Activated T-helper 1 cell treated with anti-CD3 and anti-CD28 coated beads, Interleukin-12 subunit alpha, Interleukin-12 subunit beta, Interleukin-2, Interleukin-4 antibody, amounts not matched to agents 30 ng/mL and 10 ng/mL and 1 ng/mL, durations not matched to agents 14 hours and 24 hours and 36 hours (primary cell): ENCODE measurements at places on chromosomes 7 and 10.

- no peak overlapping the region for H3K27ac ChIP-seq
- no peaks in the 10 kb centered on the region for H3K36me3 ChIP-seq
- H3K27me3 ChIP-seq: no peaks in the 10 kb centered on the region
- H3K4me3 ChIP-seq: no peak overlapping the region
- peak; percentile 52 for DNase-seq
Observed at GRCh38 chr7:100132697-100133151, 6.0 kb downstream of the MBLAC1 start.

GRCh38 chr10:110724116-110724921 is 80.2 kb downstream of the RBM20 start:
- H3K27ac ChIP-seq: no peak overlapping the region
- DNase-seq: no peak
- no peak overlapping the region for H3K4me3 ChIP-seq
- H3K4me1 ChIP-seq: peaks cover 25% of the 10 kb centered on the region

- no peaks in the 10 kb centered on the region for H3K27me3 ChIP-seq
- DNase-seq: no peak
- no peak overlapping the region for H3K4me3 ChIP-seq
Observed at GRCh38 chr7:117158941-117159697, 163.7 kb downstream of the WNT2 start.

DNA sequence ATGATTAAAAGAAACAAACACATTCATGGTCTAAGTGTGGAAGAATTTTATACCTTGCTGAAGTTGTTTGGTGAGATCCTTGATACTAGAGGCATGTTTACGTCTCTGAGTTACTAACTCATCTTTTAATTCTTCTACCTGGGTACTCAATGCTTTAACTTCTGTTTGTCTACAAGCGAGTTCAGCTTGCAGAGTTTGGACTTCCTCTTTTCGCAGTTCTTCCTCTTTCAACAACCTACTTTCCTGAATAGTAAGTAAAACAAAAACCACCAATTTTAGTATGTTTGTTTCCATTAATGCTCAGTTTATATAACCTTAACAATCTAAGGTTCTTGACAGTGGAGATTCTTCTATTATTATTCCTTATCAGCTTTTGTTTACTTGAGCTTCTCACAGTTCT is 42.9 kb downstream of the CCDC186 start:
- no peak for DNase-seq
- no peaks in the 10 kb centered on the region for H3K4me1 ChIP-seq
- H3K27me3 ChIP-seq: no peaks in the 10 kb centered on the region
- peaks cover 44% of the 10 kb centered on the region for H3K36me3 ChIP-seq

GRCh38 chr10:131785121-131785460 is 115.7 kb upstream of the PPP2R2D start:
- H3K27me3 ChIP-seq: no peaks in the 10 kb centered on the region
- no peak overlapping the region for H3K4me3 ChIP-seq
- H3K27ac ChIP-seq: no peak overlapping the region
- H3K4me1 ChIP-seq: no peaks in the 10 kb centered on the region
- DNase-seq: no peak

DNA sequence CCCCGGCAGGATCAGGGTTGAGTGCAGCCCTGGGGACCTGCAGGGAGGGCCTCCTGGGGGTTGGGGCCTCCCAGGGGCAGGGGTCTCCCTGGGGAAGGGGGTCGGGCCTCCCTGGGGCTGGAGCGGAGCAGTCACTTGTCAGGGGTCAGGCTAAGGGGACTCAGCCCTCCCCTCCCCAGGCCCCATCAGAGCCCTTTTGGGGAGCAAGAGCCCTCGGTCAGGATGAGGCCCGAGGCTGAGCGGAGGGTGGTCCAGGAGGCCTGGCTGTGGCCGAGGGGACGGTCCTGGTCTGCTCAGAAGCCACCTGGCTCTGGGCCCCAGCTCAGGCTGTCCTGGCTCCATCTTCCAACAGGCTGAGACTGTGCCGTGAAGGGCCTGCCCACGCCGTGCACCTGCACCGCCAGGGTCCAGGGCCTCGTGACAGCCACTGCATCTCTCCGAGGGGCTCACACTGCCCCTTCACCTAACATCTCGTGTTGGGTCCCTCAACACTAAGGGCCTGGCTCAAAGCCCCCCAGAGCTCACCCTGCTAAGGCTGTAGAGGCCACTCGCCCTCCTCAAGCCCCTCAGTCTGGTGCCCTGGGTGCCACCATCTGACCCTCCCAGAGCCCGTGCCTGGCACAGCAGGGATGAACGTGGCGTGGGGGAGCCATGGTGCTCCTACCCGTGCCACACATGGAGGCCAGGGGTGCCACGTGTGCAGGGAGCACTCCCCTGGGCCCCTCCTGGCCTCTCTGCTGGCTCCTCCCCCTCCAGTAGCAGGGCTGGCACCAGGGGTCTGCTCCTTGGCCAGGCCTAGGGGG is 12.9 kb downstream of the BHLHA15 start:
- H3K27me3 ChIP-seq: no peaks in the 10 kb centered on the region
- no peak overlapping the region for H3K27ac ChIP-seq
- peaks cover 3% of the 10 kb centered on the region for H3K4me1 ChIP-seq
- H3K4me3 ChIP-seq: no peak overlapping the region
- peaks cover 20% of the 10 kb centered on the region for H3K36me3 ChIP-seq
- no peak for DNase-seq

- no peaks in the 10 kb centered on the region for H3K27me3 ChIP-seq
- H3K36me3 ChIP-seq: no peaks in the 10 kb centered on the region
- H3K4me3 ChIP-seq: no peak overlapping the region
- DNase-seq: no peak
- no peaks in the 10 kb centered on the region for H3K4me1 ChIP-seq
- H3K27ac ChIP-seq: no peak overlapping the region
Observed at GRCh38 chr7:34603711-34604444, 54.1 kb upstream of the NPSR1 start.

DNA sequence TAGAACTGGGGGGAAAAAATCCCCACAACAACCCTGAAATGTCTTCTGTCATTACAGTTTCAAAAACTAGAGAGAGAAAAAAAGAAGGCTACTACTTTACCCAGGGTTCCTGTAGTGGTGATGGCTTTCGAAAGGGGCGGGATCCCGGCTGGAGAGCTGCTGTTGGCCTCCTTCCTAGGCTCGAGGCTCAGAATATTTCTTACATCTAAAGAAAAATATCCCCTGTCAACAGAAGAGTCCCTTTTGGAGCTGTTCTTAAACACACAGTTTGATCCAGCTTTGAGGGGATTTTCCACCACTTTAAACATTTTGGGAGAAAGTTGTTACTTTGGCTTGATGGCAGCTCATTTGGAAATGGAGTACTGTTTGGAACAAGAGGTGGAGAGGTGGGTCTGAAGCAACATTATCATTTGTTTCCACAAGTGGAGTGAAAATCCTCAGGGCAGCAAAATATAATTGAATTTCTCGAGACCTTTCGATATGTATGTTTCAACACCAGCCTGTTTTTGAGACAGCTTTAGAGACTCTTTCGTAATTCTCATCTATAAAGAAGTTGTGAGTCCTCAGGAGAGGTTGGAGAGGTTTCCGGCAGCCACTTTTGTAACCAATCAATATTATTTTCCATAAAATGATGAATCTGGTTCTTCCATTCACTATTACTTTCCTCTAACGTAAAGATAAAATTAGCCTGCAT is 5.1 kb downstream of the HOXA13 start:
- H3K27me3 ChIP-seq: peaks cover 84% of the 10 kb centered on the region
- no peak overlapping the region for H3K4me3 ChIP-seq
- no peaks in the 10 kb centered on the region for H3K36me3 ChIP-seq

GRCh38 chr10:659688-660141 is 29.8 kb downstream of the DIP2C start:
- H3K27ac ChIP-seq: no peak overlapping the region
- no peaks in the 10 kb centered on the region for H3K36me3 ChIP-seq
- no peaks in the 10 kb centered on the region for H3K4me1 ChIP-seq

- H3K27ac ChIP-seq: no peak within 1 kb of the TSS
- peaks cover 5% of the 10 kb centered on the region for H3K27me3 ChIP-seq
- DNase-seq: no peak
Observed at GRCh38 chr7:142939226-142939910, at the start of gene LLCFC1. Gene LLCFC1, plus strand, starts transcription at chr7:142939484. Its CDS starts 138 bp downstream, at chr7:142939622.

DNA sequence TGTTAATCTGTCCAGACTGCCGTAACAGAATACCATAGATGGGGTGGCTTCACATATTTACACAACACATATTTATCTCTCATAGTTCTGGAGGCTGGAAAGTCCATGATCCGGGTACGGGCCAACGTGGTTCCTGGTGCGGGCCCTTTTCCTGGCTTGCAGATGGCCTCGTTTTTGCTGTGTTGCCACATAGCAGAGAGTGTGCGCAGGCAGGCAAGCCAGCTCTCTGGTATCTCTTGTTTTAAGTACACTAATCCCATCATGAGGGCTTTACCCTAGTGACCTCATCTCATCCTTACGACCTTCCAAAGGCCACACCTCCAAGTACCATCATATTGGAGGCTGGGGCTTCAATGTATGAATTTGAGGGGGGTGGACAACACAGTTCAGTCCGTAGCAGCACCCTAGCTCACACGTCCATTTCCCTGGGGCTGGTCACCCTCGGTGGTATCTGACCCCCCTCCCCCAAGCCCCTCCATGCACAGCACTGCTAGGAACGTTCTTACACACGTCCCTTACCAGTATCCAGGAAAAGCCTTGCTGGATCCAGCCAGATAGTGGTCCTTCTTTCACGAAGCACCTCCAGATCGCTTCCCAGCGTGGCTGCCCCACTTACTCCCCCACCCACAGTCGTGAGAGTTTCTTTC is 21.5 kb downstream of the CUX1 start:
- H3K4me1 ChIP-seq: no peaks in the 10 kb centered on the region
- no peaks in the 10 kb centered on the region for H3K36me3 ChIP-seq
- no peak overlapping the region for H3K4me3 ChIP-seq
- no peak for DNase-seq
- H3K27me3 ChIP-seq: no peaks in the 10 kb centered on the region
- H3K27ac ChIP-seq: no peak overlapping the region

- H3K4me1 ChIP-seq: peaks cover 6% of the 10 kb centered on the region
- H3K27me3 ChIP-seq: peaks cover 4% of the 10 kb centered on the region
- H3K36me3 ChIP-seq: no peaks in the 10 kb centered on the region
- DNase-seq: no peak
- no peak overlapping the region for H3K27ac ChIP-seq
- no peak overlapping the region for H3K4me3 ChIP-seq
Observed at GRCh38 chr10:34520084-34520483, 295.0 kb downstream of the PARD3 start.

DNA sequence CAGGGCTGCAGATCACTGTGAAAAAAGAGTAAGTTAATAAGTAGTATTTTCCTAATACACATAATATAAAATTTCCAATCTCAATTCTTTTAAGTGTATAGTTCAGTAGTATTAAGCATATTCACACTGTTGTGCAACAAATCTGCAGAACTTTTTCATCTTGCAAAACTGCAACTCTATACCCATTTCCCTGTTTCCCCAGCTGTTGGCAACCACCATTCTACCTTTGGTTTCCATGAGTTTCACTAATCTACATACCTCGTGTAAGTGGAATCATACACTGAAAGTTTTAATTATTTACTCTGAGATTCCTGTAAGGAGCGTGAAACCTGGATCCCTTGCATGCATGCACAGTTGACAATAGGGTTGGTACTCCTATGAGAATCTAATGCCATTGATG is 155.4 kb downstream of the ZPBP start:
- no peaks in the 10 kb centered on the region for H3K27me3 ChIP-seq
- H3K27ac ChIP-seq: no peak overlapping the region
- H3K36me3 ChIP-seq: no peaks in the 10 kb centered on the region
- no peak overlapping the region for H3K4me3 ChIP-seq
- H3K4me1 ChIP-seq: no peaks in the 10 kb centered on the region

GRCh38 chr7:37832194-37832593 is 16.2 kb upstream of the NME8 start:
- H3K27ac ChIP-seq: no peak overlapping the region
- H3K27me3 ChIP-seq: peaks cover 12% of the 10 kb centered on the region
- H3K36me3 ChIP-seq: no peaks in the 10 kb centered on the region
- no peak overlapping the region for H3K4me3 ChIP-seq
- no peak for DNase-seq

- H3K27ac ChIP-seq: peak overlapping the region; percentile 68
- no peak overlapping the region for H3K4me3 ChIP-seq
- H3K27me3 ChIP-seq: peaks cover 31% of the 10 kb centered on the region
Observed at GRCh38 chr10:88090568-88091214, 227.3 kb downstream of the PTEN start.

DNA sequence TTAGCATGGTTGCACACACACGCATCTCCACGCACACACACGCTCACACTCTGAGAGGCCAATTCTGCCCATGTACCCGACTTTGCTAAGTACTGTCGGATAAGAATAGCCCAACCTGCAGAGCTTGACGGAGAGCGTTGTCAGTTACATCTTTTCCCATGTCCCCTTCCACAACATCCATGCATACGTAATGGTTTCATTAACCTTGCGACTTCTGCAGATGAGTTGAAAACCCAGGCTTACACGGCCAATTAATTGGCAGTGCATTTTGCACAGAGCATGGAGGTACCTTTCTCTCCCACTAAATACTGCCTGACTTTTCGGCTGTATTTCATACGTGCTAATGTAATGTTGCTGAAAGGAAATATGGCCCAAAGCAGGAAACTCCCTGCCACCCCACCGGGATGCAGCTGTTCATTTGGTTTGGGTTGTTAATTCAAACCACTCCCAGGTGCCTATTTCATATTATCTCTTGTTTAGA is 291.2 kb upstream of the HABP2 start:
- H3K27ac ChIP-seq: no peak overlapping the region
- H3K27me3 ChIP-seq: peaks cover 8% of the 10 kb centered on the region
- H3K4me1 ChIP-seq: no peaks in the 10 kb centered on the region
- H3K4me3 ChIP-seq: no peak overlapping the region
- no peak for DNase-seq

DNA sequence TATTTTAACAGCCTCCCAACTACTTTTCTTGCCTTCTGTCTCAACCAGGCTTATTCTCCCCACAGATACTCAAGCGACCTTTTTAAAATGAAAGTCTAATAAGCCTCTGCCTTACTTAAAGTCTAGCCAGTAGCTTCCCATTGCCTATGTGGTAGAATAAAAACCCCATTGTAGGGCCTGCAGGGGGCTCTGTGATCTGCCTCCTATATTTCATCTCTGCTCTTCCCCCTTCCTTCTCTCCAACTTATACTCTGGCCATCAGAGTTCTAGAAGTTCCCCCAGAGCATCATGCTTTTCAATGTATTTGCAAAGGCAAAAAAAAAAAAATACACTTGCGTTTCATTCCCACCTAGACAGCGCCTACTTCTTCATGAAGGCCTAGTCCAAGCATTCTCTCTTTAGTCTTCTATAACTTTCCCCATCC is 167.7 kb upstream of the ADO start:
- DNase-seq: no peak
- no peak overlapping the region for H3K27ac ChIP-seq
- H3K4me3 ChIP-seq: no peak overlapping the region
- no peaks in the 10 kb centered on the region for H3K27me3 ChIP-seq

DNA sequence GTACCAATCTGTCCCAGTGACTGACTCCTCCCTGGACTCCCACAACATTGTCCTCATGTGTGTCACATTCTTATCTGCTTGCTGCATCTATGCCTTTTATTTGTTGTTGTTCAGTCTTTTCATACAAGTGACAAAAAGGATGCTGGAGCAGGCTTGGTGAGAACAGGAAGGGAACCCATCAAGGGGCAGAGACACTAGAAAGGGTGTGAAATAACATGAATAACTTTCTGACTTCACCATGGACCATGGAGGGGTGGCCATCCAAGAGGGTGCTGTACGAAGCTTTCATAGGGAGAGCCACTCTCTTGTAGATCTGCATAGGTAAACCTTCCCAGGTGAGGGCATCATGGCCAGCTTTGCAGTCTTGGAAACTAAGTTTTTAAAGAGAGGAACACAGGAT is 14.5 kb downstream of the GIMAP8 start:
- H3K36me3 ChIP-seq: peaks cover 75% of the 10 kb centered on the region
- no peak overlapping the region for H3K4me3 ChIP-seq
- H3K4me1 ChIP-seq: peaks cover 84% of the 10 kb centered on the region
- H3K27me3 ChIP-seq: no peaks in the 10 kb centered on the region
- peak overlapping the region; percentile 6 for H3K27ac ChIP-seq
